NCI-H1436 (cell line): ENCODE measurements at places on chromosomes 1 and 21.
A peak's percentile ranks its signal among the peaks of the same experiment; 100 is the strongest.

DNA sequence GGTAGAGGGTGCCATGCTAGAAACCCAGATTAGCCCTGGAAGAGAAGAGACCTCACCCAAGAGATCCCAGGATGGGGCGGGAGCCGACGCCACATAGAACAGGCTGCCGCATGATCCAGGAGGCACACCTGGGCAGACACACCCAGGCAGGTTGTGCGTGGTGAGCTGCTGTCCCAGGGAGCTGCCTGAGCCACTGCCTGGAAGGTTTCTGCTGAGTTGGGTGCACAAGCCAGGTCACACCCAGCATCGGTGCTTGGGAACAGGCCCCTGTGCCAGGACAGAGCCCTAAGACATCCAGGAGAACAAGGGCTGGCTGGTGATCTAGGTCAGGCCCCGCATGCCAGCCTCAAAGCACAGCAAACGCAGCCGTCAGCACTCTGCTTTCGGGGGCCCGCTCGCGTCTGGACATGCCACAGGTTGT, 40.2 kb downstream of the CTNNBIP1 start:
- DNase-seq = no peak

DNA sequence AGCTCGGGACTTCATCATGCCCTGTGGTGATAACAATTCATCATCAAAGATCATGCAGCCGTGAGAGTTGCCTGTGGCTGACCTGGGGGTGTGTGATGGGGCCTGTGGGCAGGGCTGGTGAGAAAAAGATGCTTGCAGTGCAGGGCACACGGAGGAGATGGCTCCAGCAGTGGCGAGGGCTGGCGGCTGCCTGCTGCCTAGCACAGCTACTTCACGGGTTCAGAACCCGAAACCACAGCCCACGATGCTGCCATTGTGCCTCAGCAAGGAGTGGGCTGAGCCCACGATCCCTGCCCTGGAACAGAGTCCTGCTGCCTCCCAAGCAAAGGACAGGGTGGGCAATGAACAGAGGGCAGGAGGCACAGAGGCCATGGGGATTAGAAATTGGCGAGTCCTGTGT, 631 bp upstream of the KRTAP10-9 start:
- no peak for DNase-seq

- DNase-seq = no peak
Observed at GRCh38 chr1:50681931-50682330, 258.7 kb upstream of the DMRTA2 start.

DNA sequence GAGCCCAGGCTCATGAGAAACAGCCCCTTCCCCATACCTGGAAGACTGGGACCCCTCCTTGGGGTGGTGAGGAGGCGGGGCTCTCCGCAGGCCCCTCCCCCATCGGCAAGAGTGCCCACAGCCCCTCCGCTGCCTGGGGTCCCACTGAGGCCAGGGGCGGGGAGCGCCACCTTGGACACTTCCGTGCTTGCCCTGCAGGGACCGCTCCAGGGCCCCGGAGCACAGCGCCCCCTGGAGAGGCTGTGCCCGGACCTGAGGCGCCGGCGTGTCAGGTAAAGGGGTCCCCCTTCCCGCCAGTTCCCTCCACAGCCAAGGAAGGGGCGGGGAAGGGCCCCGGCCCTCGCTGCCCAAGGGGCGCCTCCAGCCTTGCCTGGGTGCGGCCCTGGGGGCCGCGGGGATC, 21.5 kb downstream of the INAVA start:
- DNase-seq = no peak

GRCh38 chr1:226215239-226215638, 8.2 kb upstream of the MIXL1 start:
- peak; percentile 67 for DNase-seq

- peak; percentile 48 for DNase-seq
Observed at GRCh38 chr1:74811436-74812179, 78.7 kb downstream of the TYW3 start.

DNA sequence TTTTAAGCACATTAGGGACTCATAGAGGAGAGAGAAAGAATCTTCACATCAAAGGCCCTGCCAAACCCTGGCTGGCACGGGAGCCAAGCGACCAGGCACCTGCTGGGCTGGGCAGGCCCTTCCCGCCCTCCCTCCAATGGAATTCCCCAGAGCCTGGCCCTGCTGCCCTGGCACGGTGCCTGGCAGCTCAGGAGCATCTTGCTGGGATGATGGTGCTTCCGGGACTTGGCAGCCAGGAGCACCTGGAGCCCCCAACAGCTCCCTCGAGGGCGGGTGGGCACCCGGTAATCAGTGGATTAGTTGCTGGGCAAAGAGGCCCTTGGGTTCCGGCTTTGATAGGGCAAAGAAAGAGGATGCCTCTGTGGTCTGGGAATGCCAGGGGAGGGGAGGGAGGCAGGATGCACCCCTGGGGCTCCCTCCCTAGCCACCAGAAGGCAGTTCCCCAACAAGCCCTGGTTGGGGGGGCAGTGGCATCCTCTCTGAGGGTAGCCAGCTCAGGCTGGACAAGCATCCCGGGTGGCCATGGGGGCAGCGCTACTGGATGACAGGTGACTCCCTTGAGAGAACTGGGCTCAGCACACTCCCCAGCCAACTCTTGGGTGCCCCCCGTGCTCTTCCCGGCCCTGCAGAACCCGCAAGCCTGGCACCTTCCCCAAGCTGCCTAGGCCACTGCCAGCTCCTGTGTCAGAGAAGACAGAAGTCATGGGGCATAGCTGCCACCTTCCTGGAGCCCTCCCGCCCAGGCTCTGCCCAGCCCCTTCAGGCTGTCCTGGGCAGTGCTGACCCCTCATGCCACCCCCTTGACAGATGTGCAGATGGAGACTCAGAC, 26.4 kb downstream of the KRTAP10-1 start:
- peak; percentile 65 for DNase-seq

DNA sequence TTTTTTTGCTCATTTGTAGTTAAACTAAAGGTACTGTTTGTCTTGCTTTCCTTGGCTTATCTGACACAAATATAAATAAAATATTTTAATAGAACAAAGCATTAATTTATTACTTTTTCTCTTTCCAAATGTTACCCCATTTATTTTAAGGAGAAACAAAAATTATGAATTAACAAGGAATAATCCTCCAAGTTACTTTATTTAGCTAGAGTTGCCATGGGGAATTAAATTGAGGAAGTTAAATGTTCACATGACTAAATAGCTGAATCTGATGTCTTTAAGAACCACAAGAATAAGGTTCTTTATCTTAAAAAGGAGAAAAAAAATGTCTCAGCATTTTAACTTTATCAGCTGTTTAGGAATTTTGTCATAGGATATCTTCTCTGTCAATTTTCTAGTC, 12.3 kb downstream of the ATG4C start:
- DNase-seq = no peak

DNA sequence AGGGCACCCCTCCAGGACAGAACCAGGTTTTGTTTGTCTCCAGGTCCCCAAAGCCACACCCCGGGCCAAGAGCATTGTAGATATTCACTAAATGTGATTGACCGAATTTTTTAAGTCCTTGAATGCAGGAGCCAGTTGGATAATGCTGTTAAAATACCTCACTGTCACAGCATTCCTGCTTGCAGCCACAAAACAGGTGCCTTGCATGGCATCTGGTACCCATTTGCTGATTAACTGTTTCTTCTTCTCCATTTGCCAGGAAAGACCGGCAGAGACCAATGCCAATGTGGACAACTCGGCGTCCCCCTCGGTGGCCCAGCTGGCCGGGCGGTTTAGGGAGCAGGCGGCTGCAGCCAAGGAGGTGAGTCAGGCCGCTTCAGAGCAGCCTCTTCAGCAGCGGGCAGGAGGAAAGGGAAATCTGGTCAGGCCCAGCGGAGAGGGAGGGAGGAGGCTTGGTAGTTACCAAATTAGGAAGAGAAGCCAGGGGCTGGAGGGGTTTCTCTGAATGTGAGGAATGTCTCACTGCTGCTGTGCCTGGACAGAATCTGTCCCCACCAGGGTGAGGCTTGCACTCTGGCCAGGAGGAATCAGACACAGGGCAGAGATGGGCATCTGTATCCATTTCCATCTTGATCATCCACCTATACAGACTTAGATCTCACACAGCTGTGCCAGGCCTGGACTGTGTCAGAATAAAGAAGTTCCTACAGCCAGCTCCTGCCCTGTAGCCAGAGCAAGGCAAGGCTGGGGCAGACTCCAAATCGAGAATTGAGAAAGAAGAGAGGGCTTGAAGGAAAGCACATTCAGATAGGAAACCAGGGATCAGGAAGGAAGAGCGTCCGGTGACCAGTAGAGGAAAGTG, 37.9 kb upstream of the MPZL1 start:
- no peak for DNase-seq

GRCh38 chr1:111045033-111045722, 81.5 kb upstream of the LRIF1 start:
- no peak for DNase-seq

DNA sequence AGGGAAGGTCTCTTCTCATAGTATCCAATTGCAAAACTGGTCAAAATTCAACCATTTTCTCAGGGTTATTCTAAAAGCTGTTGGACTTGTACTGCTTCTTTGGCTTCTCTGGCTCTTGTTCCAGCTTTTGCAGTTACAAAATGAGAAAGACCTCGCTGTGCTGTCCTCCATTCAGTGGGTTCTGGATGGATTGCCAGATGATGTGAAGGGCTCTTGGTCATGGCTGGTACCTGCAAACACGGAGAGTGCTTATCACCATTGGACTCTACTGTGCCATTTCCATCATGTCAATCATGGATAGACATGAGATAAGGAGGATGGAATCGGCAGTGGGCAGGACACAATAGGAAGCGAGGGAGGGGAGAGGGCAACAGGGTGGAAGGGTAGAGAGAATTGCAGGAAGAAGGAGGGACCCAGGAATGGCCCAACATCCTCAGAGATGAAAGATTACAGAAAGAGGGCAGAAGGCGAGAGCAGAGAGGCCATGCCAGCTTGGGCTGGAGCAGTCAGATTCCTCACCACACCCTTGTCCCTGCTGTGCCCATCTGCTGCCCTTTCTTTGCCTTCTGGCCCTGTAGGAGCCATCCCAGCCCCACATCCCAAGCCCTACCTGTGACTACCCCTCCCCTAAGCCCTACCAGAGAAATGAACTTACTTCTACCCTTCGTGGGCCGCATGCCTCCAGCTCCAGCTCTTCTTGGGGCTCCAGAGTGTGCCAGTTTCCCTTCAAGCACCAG, 70.3 kb downstream of the HIVEP3 start:
- no peak for DNase-seq
